Smooth muscle cell of trachea (primary cell): ENCODE measurements at places on chromosomes 5 and 9. TPM values are rescaled to one million over a fixed set of nuclear protein-coding genes. Genes with fewer than 3 reads are reported as not detected.

CENPP gene
- 1.7 and 15.1 TPM in 2 replicates for total RNA-seq

LIX1 gene
- total RNA-seq: not detected in 2 replicates

PGM5 gene
- 88.8 and 110 TPM in 2 replicates for total RNA-seq

SLC28A3 gene
- 0.15 and 0.50 TPM in 2 replicates for total RNA-seq

CLIC3 gene
- total RNA-seq: 1.6 and 5.8 TPM in 2 replicates

LCP2 gene
- not detected in 2 replicates for total RNA-seq

SLC25A2 gene
- total RNA-seq: 0.50 and 1.0 TPM in 2 replicates

ARHGEF39 gene
- total RNA-seq: 0.50 and 2.9 TPM in 2 replicates
